ENCODE measurements at places on chromosomes 5 and 9.

DNA sequence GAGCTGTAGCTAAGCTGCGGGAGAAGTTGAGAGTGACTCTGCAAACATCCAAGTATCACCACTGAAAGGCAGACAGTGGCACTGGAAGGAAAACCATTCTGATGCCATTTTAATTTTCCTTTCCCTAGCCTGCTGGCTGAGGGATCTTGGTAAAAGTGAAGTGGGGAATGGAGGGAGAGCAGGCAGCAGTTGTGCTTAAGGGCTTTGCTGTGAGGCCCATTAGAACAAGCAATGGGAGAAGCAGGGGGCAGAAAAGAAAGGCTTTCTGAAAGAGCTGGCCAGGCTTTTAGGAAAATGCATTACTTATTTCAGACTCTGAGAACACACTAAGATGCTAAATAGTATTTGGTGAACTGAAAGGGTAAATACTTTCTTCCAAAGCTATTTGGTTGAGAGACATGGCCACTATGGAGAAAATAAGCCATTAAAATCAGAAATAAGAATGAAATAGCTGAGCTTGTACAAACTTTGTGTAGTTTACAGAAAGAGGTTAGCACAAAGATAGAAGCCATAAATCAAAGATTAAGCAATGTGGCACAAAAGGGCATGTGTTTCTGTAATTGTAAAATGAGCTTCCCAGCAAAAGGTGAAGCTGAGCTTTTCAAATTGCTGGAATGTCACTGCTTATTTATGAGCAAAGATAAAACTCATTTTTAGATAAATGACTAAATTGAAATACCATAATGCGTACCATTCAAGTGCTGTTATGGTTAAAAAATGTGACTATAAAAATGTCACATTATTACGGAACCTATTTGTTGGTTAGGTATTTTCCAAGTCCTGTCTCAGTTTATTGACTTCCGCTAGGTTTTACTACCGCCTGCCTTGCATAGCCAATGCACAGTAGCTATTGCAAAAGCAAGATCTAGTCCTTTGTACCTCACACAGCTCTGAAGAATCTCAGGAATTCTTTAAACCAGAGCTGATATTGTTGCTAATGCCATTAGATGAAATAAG, 20.8 kb downstream of the SNCAIP start:
- no peak for DNase-seq

DNA sequence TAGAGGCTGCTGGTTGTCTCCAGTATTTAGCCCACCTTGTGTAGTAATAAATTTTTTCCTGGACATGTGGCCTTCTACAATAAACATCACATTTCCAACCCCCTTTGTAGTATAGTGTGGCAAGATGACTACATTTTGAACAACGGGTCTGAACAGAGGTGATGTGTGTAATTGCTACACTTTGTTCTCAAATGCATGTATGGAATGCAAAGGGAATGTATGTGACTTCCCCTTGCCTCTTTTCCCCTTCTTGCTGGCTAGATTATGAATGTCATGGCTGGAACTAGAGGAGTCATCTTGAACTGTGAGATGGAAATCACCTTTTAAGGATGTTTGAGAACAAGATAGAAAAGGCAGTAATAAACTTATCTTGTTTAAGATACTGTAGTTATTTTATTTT, 54.5 kb downstream of the PRR16 start:
- DNase-seq: no peak

- no peak for DNase-seq
Measured at GRCh38 chr9:96779089-96779488, 1.2 kb upstream of the ZNF510 start.

GRCh38 chr5:97383996-97384395, 200.9 kb upstream of the RIOK2 start:
- DNase-seq: no peak

GRCh38 chr5:88688156-88688983, 194.6 kb downstream of the MEF2C start:
- DNase-seq: no peak

DNA sequence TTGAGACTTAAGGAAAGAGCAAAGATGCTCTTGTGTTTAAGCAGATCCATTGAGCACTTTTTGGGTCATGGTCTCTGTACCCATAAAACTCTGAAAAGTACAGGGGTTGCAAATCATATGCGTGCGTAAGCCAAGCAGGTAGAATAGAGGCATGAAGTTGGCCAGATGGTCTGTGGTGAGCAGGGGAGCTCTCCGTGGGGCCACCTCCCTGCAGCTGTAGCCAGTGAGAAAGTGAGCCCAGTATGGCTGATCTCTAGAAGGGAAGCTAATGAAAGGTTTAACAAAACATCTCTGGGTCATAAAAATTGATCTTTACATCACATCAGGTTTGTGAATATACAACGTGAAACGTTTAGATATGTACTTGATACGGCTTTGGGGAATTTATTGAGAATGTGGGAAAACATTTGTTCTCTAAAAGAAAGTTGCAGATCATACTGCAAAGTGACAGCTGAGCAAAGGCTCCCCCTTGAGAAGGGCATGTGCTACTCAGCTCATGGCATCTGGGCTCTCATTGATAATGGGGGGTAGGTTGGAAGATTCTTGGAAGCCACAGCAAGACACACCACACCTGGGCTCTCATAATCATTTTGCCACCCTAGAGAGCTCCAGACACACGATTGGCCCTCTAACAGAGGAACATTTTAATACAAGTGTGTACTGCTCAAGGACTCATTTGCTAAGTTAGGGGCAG, 30.6 kb downstream of the SH3GL2 start:
- DNase-seq: no peak

DNA sequence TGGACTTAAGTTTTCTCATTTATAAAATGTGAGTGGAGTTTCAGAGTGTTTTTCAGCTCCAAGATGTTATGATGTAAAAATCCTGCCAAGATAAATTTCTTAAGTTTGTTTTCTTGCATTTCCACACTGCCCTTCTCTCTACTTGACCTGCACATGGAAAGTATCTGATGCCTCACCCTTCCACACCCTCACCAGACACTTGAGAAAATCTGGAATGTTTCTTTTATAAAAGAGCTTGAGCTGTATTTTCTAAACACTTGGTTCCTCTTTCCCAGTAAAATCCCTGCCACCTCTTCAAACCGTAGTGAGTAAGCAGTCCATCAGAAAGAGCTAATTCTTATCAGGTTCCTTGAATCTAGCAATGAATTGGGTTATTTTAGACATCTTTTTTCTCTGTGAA, 42.9 kb downstream of the FOXD1 start:
- DNase-seq: no peak

DNA sequence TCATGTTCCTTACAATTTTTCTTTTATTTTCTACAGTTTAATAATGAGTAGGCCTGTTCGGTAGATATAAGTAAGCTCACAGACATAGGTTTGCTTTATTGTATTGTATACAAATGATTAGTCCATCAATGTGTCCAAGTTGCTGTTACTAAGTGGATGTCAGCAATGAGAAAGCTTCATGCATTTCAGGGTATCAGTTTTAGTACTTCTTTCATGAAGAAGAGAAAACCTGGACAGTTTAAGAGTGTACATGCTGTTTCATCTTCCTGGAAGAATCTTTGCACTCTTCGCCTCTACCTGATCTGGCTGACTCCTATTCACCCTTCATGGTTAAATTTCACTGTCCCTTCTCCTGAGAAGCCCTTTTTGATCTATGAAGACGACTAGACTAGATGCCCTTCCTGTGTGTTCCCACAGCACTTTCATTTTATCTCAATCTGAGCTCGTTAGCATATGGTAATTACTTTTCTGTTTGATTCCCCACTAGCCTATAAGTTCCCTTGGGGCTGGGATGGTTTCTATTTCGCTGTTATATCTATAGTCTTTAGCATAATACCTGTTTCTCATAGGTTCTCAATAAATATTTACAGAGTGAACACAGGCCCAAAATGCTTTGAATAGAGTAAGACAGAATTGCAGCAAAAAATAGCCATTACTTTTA, 70.7 kb downstream of the CETN3 start:
- no peak for DNase-seq

All from NCI-H2081 treated with DMSO at 0.1 percent for 48 hours (cell line).